ENCODE measurements at places on chromosomes 6 and 20.
A peak's percentile ranks its signal among the peaks of the same experiment; 100 is the strongest.

GRCh38 chr6:13183415-13184088, 144.8 kb downstream of the TBC1D7 start:
- no peak overlapping the region for H3K4me3 ChIP-seq
- H3K27me3 ChIP-seq, result no peaks in the 10 kb centered on the region
- no peak for DNase-seq
- H3K36me3 ChIP-seq, result peaks cover 12% of the 10 kb centered on the region

- DNase-seq, result no peak
- H3K27me3 ChIP-seq, result no peaks in the 10 kb centered on the region
- no peak overlapping the region for H3K4me3 ChIP-seq
- no peaks in the 10 kb centered on the region for H3K36me3 ChIP-seq
Measured at GRCh38 chr20:57482148-57482547, 42.8 kb downstream of the CTCFL start.

DNA sequence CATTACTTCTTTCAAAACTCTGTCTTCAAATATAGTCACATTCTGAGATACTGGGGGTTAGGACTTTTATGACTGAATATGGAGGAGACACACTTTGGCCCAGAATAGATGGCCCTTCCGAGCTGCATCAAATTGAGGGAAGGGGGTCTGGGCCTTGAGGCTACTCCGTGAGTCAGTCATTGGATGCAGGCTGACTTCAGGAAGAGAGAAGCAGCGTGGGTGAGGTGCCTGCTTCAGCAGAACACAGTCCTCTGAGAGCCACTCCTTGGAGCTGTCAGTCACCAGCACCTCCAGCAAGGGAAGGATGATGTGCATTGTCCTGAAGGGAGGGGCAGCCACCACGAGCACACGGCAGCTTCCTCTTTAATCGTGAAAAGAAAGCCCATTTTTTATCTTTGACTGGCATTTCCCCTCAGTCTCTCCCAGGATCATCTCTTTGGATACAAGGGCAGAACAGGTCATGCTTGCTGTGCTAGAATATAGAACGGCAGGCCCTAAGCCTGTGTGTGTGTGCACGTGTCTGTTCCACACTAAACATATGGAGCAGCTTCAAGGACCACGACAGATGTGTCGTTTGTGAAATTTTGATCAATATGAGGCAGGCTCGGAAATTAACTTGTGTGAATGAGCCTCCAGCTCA, 721.6 kb downstream of the KIF16B start:
- no peaks in the 10 kb centered on the region for H3K36me3 ChIP-seq
- DNase-seq, result no peak
- H3K4me3 ChIP-seq, result no peak overlapping the region
- no peaks in the 10 kb centered on the region for H3K4me1 ChIP-seq
- no peaks in the 10 kb centered on the region for H3K27me3 ChIP-seq

GRCh38 chr6:92024881-92025280, 1394.5 kb downstream of the EPHA7 start:
- H3K27ac ChIP-seq, result no peak overlapping the region
- H3K36me3 ChIP-seq, result no peaks in the 10 kb centered on the region
- DNase-seq, result no peak
- H3K4me3 ChIP-seq, result no peak overlapping the region
- H3K27me3 ChIP-seq, result no peaks in the 10 kb centered on the region
- H3K4me1 ChIP-seq, result no peaks in the 10 kb centered on the region

- H3K27me3 ChIP-seq, result no peaks in the 10 kb centered on the region
- no peaks in the 10 kb centered on the region for H3K4me1 ChIP-seq
- DNase-seq, result no peak
Measured at GRCh38 chr6:147384029-147384428, 124.5 kb upstream of the SAMD5 start.

GRCh38 chr6:48916607-48917006, 546.4 kb downstream of the MMUT start:
- H3K4me1 ChIP-seq, result no peaks in the 10 kb centered on the region
- H3K27me3 ChIP-seq, result no peaks in the 10 kb centered on the region
- no peak overlapping the region for H3K27ac ChIP-seq
- DNase-seq, result no peak

DNA sequence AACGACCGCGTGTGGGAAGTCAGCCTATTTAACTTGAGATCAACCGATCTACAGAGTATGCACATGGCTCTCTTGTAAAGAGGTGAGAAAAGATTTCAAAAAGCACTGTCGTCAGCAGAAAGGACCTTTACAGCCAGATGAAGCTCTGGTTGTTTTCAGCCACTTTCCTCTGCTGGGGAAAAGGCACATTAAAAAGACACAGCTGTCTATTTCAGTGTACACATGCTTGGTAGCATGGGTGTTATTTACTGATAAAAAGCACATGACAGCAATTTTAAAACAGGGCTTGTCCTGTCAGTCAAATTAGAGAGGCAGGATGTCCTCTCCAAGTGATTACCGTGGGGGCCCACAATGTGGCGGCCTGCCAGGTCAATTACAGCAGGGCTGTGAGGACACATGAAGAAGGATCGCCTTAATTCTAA, 188.9 kb downstream of the PRKN start:
- H3K4me1 ChIP-seq, result no peaks in the 10 kb centered on the region
- no peak overlapping the region for H3K4me3 ChIP-seq
- DNase-seq, result no peak
- H3K27ac ChIP-seq, result no peak overlapping the region

DNA sequence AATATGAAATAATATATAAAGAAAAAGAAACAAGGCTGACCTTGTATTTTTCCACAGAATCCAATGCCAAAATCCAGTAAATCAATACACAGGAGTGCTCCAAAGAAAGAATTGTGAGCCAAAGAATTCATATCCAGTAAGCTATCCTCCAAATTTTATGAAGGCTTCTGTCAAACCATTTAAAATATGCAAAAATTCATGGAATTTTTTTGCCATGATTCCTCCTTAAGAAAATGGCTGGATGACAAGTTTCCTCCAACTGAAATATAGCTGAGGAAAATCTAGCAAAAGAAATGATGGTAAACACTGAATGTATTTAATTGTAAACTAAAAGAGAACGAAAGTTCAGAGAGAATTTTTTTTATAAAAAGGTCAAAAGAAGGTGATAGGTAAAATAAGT, 290.3 kb downstream of the UBE3D start:
- H3K4me3 ChIP-seq, result no peak overlapping the region
- no peaks in the 10 kb centered on the region for H3K4me1 ChIP-seq
- H3K36me3 ChIP-seq, result no peaks in the 10 kb centered on the region
- H3K27me3 ChIP-seq, result no peaks in the 10 kb centered on the region
- DNase-seq, result no peak

- H3K27me3 ChIP-seq, result no peaks in the 10 kb centered on the region
- no peak overlapping the region for H3K27ac ChIP-seq
- no peak for DNase-seq
- no peaks in the 10 kb centered on the region for H3K36me3 ChIP-seq
- no peak overlapping the region for H3K4me3 ChIP-seq
- peaks cover 10% of the 10 kb centered on the region for H3K4me1 ChIP-seq
Measured at GRCh38 chr6:35694462-35694861, 5.7 kb upstream of the FKBP5 start.

DNA sequence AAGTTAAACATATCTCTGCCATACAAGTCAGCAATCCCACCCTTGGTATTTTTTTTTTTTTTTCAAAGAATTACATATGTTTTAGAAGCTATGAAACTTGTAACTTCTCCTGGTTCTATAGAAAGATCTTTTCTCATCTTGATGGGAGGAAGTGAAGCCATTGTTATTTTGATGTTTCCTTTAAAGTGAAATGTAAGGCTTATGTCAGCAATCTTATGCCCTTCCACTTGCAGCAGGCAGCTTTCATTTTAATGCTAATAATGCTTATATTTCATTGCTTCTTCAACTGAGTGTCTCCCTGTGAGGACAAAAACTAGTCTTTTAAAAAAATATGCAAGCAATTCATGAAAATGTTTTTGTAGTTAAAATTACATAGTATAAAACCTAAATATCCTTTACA, 1614.7 kb downstream of the KHDRBS2 start:
- DNase-seq, result no peak
- no peaks in the 10 kb centered on the region for H3K36me3 ChIP-seq
- no peaks in the 10 kb centered on the region for H3K4me1 ChIP-seq
- no peak overlapping the region for H3K27ac ChIP-seq

DNA sequence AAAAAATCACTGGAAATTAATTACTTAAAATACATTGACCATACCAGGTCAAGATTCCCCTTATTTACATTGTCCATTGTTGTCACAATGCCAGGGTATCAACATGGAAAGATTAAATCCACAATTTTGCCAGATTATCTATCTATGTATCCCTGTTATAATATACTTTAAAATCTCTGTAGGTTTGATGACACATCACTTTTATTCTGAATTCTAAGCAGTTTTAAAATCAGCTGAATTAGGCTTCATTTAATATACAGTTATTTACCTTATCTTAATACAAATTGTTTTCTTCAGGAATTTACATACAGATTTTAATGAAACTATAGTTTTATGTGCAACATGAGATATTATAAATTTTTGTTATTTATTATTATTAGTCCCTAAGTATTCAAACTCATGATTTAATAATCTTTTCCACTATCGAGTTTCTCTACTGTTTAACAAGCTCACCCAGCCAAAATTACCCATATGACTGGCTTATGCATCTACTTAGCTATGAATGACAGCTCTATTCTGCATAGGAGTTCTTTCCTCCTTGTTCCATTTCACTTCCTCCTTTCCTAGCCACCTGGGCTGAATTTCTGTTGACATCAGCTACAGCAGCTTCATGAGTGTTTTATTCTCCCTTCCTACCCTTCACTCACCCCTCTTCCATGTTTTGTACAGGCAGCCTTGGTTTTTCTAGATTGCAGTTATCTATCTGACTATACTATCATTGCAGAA, 654.2 kb upstream of the MAP3K7 start:
- no peaks in the 10 kb centered on the region for H3K27me3 ChIP-seq
- no peak overlapping the region for H3K27ac ChIP-seq
- no peaks in the 10 kb centered on the region for H3K4me1 ChIP-seq

- peaks cover 34% of the 10 kb centered on the region for H3K36me3 ChIP-seq
- DNase-seq, result no peak
- peak overlapping the region; percentile 70 for H3K4me3 ChIP-seq
Measured at GRCh38 chr6:169249057-169249456, 4.6 kb downstream of the THBS2 start.

- no peaks in the 10 kb centered on the region for H3K27me3 ChIP-seq
- H3K4me1 ChIP-seq, result no peaks in the 10 kb centered on the region
- no peaks in the 10 kb centered on the region for H3K36me3 ChIP-seq
- no peak for DNase-seq
Measured at GRCh38 chr6:165585060-165585459, 78.0 kb downstream of the PDE10A start.

DNA sequence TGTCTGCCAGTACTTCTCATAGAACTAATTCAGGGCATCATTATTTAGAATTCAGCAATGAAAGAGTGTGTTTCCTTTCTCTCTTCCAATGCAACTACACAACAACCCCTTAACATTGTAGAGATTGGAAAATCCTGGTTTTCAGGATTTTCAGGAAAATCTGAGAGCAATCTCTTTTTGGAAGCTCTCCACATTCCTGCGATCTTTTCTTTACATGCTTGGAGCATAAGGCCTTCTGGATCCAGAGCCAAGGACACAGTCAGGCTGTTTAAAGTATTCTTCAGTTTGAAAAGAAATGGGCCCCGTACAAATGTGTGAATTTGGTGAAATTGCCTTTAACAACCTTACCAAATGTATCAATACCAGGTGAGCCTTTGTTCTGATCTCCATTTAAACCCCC, 469.7 kb downstream of the PKHD1 start:
- H3K4me1 ChIP-seq, result no peaks in the 10 kb centered on the region
- H3K4me3 ChIP-seq, result no peak overlapping the region
- no peaks in the 10 kb centered on the region for H3K36me3 ChIP-seq
- H3K27ac ChIP-seq, result no peak overlapping the region
- no peaks in the 10 kb centered on the region for H3K27me3 ChIP-seq

- no peaks in the 10 kb centered on the region for H3K36me3 ChIP-seq
- no peak overlapping the region for H3K27ac ChIP-seq
- no peaks in the 10 kb centered on the region for H3K4me1 ChIP-seq
- no peaks in the 10 kb centered on the region for H3K27me3 ChIP-seq
- H3K4me3 ChIP-seq, result no peak overlapping the region
Measured at GRCh38 chr6:1267790-1268762, 43.8 kb upstream of the FOXQ1 start.

- peak overlapping the region; percentile 72 for H3K27ac ChIP-seq
- peak overlapping the region; percentile 89 for H3K4me3 ChIP-seq
- peaks cover 3% of the 10 kb centered on the region for H3K36me3 ChIP-seq
- no peaks in the 10 kb centered on the region for H3K27me3 ChIP-seq
Measured at GRCh38 chr6:155313602-155314091, 637 bp downstream of the TFB1M start.

DNA sequence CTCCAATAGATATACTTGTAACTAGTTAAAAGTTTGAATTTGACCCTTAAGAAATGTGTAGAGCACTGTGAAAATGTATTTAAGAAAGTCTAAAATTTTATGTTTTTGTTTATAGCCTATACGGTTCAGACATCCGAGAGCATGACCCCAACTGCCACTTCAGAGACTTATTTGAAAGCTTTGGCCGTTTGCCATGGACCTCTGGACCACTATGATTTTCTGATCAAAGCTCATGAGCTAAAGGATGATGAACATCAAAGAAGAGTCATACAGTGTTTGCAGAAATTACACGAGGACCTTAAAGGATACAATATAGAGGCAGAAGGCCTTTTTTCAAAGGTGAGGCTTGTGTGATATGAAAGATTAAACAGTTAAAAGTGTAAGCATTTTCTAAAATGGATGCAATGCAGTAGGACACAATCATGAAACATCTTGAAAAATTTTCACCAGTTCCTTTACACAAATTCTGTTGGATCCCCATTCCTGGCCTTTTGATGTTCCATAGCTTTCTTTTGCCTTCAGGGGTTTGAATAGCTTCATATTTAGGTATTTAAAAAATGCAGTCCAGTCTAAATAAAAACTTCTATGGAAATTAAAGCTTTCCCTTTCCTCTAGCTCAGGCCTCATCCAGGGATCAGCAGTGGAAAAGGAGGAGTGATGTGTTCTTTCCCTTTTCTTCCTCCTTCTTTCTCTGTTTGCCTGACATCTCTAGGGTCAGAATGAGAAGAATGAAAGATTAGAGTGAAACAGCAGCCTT, 29.0 kb downstream of the AFG1L start:
- H3K36me3 ChIP-seq, result no peaks in the 10 kb centered on the region
- no peak overlapping the region for H3K27ac ChIP-seq
- no peaks in the 10 kb centered on the region for H3K4me1 ChIP-seq

DNA sequence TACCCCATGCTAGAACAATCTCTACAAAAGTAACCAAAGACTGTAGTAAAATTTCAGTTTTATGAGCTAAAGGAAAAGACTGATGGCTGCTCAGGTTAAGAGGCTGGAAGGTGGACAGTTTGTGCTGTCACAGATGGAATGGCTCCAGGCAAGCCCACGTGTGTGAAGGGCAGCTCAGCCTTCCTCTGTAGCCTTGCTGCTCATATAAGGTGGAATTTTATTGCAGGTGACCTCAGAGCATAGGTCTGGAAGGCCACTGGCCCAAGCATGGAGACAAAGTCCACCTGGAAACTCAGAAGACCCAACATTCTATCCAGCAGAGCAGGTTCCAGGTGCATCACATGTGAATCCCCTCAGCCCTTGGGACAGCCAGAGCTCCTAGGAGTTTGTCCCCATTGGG, 53.6 kb downstream of the KAT14 start:
- no peak overlapping the region for H3K27ac ChIP-seq
- peaks cover 9% of the 10 kb centered on the region for H3K36me3 ChIP-seq
- no peak overlapping the region for H3K4me3 ChIP-seq
- H3K4me1 ChIP-seq, result no peaks in the 10 kb centered on the region
- no peak for DNase-seq
- no peaks in the 10 kb centered on the region for H3K27me3 ChIP-seq

- no peak for DNase-seq
- no peak overlapping the region for H3K27ac ChIP-seq
- no peaks in the 10 kb centered on the region for H3K4me1 ChIP-seq
- peaks cover 10% of the 10 kb centered on the region for H3K36me3 ChIP-seq
- no peak overlapping the region for H3K4me3 ChIP-seq
Measured at GRCh38 chr6:129507846-129508245, 202.1 kb downstream of the ARHGAP18 start.

GRCh38 chr20:56610098-56610497, 19.0 kb upstream of the TFAP2C start:
- no peak overlapping the region for H3K27ac ChIP-seq
- H3K4me3 ChIP-seq, result no peak overlapping the region
- no peaks in the 10 kb centered on the region for H3K4me1 ChIP-seq
- H3K36me3 ChIP-seq, result no peaks in the 10 kb centered on the region
- no peak for DNase-seq
